ENCODE measurements at places on chromosomes 6 and 20.

DNA sequence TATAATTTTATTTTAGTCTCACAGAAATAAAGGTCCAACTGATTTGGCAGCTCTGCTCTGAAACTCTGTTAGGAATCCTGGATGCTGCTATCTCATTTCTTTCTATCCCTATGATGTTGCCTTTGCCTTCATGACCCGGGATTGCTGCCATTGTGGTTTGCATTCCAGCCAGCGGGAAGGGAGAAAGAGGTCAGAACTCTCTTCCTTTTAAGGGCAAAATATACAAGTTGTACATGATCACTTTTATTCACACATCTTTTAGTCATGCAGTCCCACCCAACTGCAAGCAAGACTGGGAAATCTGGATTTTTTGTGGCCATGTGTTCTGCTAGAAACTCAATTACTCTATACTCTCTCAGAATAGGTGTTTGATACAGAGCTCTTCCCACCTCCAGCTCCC, 263.1 kb upstream of the ZFP64 start:
- DNase-seq, result no peak

DNA sequence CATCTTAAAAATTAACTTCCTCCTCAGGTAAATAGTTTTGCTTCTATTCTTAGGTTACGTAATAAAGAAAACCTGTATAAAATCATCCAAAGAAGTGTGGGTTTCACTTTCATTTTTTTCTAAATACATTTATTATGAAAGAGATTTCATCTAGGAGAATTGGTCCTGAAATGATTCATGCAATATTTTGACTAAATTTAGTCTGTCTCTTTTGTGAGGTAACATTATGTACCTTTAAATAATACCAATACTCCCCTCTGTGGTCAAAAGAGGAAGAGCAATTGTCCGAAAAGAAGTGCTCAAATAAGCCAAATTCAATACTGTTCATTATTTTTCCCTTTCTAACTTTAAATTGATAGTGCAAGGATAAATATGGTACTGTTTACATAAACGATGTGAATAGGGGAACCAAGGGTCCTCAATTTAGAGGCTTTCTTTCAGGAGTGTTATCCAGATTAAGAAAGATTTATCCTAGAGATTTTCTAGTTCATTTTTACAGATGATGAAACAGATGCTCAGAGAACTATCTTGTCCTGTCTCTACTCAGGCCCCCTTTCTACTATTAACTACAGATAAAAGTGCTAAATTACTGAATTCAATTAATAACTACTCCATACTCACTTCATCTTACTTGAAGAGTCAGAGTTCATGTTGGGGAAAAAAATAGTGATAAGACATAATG, 26.2 kb downstream of the CYP39A1 start:
- no peak for DNase-seq

GRCh38 chr6:83461438-83461837, 30.6 kb upstream of the ME1 start:
- no peak for DNase-seq

- DNase-seq, result no peak
These were observed 15.1 kb downstream of the AAR2 start for GRCh38 chr20:36251426-36251825.

DNA sequence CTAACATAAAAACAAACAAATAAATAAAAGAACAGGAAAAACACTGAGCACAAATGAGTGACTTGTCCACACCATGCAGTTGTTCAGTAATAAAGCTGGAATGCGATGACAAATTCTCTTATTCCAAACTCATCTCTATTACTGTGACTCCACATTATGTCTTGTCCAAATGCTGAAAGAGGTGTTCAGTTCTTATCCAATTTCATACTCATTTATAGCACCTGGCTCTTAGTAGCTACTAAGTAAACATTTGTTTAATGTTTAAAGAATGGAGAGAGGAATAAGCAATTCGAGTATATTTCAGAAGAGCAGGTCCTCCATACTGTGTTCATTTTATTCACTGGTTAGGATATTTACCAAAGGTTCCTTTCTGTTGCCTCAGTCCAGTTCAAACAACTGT, 439.0 kb upstream of the JAG1 start:
- DNase-seq, result no peak

- DNase-seq, result no peak
These were observed 23.2 kb upstream of the TXNDC5 start for GRCh38 chr6:7933794-7934193.

GRCh38 chr6:161418463-161418945, 144.6 kb upstream of the AGPAT4 start:
- DNase-seq, result no peak

DNA sequence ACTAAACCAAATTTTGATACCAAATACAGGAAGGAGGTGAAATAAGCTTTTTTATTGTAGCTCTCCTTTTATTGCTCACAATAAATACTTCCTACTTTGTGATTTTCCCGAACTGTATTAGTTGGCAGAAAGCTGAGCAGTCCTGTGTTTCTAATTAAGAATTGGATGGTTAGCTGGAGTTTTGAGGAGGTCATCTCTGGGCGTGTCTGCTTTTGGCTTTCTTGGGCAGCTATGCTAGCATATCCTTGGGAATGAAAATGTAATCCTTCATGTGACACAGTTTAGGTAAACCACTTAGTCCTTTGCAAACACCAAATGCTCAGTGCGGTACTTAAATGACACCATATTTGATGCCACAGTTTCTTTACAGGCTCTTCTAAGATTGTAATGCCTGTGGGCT, 67.5 kb downstream of the MTHFD1L start:
- DNase-seq, result no peak

GRCh38 chr20:23875606-23876237, 3.8 kb downstream of the CST5 start:
- DNase-seq, result no peak

GRCh38 chr6:129959358-129959930, 58.9 kb upstream of the L3MBTL3 start:
- DNase-seq, result no peak

- no peak for DNase-seq
These were observed 39.6 kb downstream of the VEGFA start for GRCh38 chr6:43809417-43810305.

- no peak for DNase-seq
These were observed 89.2 kb upstream of the STMND1 start for GRCh38 chr6:17012421-17013225.
